ENCODE measurements at places on chromosomes 13 and 19.

GRCh38 chr19:43372462-43372861, 19.0 kb downstream of the CD177 start:
- DNase-seq, result no peak

DNA sequence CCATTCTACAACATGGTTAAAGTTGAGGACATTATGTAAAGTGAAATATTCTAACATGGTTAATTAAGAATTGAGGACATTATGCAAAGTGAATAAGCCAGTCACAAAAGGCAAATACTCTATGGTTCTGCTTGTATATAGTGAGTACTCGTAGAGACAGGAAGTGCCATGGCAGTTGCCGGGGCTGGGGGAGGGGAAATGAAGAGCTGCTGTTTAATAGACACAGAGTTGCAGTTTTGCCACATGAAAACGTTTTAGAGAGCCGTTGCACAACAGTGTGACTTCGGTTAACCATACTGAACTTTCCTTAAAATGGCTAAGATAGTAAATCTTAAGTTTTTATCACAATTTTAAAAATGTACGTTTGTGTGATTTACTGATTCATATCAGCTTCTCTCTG, 176.9 kb downstream of the SHISA2 start:
- no peak for DNase-seq

- no peak for DNase-seq
Measured at GRCh38 chr13:110551284-110551683, 10.2 kb downstream of the RAB20 start.

GRCh38 chr13:68099631-68100030, 869.5 kb upstream of the PCDH9 start:
- no peak for DNase-seq

GRCh38 chr13:97549201-97549600, 115.2 kb downstream of the RAP2A start:
- no peak for DNase-seq

- no peak for DNase-seq
Measured at GRCh38 chr13:75458696-75459422, 23.1 kb downstream of the TBC1D4 start.

DNA sequence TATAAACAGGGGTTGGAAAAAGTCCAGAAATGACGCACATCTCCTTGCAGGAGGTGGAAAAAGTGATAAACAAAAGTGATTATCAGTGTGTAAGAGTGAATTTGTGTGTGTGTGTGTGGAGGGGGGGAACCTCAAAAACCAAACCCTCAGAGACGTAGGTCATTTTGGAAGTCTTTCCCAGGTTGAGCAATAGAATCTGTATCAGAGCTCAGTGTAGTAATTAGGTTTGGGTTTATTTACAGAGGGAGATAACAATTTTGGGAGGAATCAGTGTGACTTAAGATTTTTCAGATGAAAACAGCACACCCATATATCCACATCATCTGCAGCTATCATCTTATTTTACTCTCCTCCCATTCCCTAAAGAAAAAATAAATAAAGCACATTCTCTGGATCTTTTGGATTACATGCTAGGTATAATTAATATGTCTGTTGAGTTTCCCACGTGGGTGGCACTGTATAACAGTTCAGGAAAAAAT, 406.4 kb downstream of the FGF9 start:
- no peak for DNase-seq

DNA sequence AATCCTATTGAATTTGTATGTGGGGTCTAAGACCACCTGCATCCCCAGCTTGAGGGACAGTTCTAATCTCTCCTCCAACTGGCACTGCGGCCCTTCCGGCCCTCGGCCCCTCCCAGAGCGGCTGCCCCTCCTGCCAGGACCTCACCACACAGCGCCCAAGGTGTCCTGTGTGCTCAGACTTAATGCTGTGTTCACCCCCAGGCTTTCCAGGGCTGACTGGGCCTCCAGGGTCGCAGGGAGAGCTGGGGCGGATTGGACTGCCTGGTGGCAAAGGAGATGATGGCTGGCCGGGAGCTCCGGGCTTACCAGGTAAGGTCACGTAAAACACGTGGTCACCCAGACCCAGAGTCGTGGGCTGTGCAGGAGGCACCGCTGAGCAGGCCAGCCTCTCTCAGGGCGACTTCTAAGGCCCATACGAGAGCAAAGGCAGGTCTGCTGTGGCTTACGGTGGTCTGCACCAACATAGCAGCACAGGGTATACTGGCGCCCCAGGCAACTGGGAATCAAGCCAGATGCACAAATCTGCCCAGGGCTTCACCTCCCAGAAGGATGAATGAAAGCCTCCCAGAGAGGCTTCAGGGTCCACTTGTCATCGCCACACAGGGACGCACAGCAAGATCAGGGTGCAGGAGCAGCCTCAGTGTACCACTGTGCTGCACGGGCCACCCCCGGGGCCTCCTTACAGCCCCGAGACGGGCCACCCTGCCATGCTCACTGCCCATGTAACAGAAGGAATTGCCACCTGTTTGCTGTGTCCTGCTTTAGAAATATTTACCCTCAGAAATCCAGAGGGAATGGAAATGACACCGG, 69.4 kb downstream of the RAB20 start:
- DNase-seq, result no peak
